Right lobe of liver (tissue), 6 donors: ENCODE measurements at places on chromosomes 12 and 14. TPM values are rescaled to one million over a fixed set of nuclear protein-coding genes. Genes with fewer than 3 reads are reported as not detected.

DNA sequence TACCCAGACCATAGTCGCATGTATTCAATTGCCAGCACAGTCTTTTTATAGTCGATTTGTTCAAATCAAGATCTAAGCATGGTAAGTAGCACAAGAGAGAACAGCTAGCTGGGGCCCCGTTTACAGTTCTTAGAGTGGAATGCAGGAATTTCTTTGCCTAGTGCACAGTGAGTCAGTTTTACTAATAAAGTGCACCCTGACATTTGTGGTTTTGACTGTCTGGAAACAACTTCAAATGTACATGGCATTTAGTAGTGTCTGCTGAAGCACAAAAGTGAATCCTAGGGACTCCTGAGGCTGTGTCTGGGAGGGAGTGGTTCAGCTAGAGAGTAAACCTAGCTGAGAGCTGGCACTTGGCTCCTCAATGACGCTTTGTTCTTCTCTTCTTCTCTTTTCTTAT, 64.9 kb downstream of the TMX1 start:
- no peaks in the 10 kb centered on the region for H3K4me1 ChIP-seq
- H3K27ac ChIP-seq = no peak overlapping the region
- H3K4me3 ChIP-seq = no peak overlapping the region
- no peak for DNase-seq
- no peaks in the 10 kb centered on the region for H3K36me3 ChIP-seq

- H3K4me3 ChIP-seq = no peak overlapping the region
- H3K4me1 ChIP-seq = no peaks in the 10 kb centered on the region
- no peak overlapping the region for H3K27ac ChIP-seq
- no peaks in the 10 kb centered on the region for H3K36me3 ChIP-seq
- DNase-seq = no peak
Measured at GRCh38 chr14:68297876-68298468, 478.4 kb downstream of the RAD51B start.

- H3K36me3 ChIP-seq = no peaks in the 10 kb centered on the region
- DNase-seq = no peak
- H3K27ac ChIP-seq = no peak overlapping the region
- H3K4me1 ChIP-seq = no peaks in the 10 kb centered on the region
- no peaks in the 10 kb centered on the region for H3K27me3 ChIP-seq
- no peak overlapping the region for H3K4me3 ChIP-seq
Measured at GRCh38 chr14:90797919-90798318, 18.3 kb downstream of the TTC7B start.

DNA sequence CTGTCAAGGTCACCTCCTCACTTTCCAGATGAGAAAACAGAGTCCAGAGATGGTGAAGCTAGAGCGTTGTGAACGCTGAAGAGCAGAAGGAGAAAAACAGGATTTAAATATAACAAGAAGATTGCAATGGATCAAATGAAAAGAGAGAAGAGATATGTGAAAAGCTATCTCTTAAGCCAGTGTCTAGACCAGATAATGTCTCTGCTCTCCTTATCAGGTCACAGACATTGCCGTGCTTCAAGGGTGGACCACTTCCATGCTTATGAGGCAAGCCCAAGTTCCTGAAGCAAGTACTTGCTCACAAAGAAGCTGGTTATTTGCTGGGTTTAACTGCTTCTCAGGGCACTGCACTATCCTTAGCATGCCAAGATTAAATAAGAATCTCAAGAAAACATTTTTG, 31.6 kb upstream of the FRS2 start:
- no peak overlapping the region for H3K4me3 ChIP-seq
- no peak for DNase-seq
- no peaks in the 10 kb centered on the region for H3K27me3 ChIP-seq
- H3K36me3 ChIP-seq = no peaks in the 10 kb centered on the region
- H3K4me1 ChIP-seq = peaks cover 4% of the 10 kb centered on the region

DNA sequence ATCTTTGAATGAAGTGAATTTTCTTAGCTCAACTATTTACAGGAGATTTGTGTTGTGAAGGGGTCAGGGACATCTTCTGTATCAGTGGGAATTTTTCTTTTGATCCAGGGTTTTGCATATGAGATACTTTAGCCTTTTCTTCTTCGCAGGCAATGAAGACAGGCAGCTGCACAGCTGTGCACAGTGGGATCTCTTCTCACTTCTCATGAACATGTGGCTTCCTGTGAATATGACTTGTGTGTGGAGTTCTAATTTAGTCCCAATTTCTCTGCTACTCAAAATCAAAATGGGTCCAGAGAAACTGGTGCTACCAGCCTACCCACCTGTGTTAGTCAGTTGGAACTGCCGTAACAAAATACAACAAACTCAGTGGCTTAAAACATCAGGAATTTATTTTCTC, 37.8 kb downstream of the ARF6 start:
- H3K4me3 ChIP-seq = no peak overlapping the region
- no peaks in the 10 kb centered on the region for H3K4me1 ChIP-seq
- H3K27me3 ChIP-seq = no peaks in the 10 kb centered on the region
- no peak overlapping the region for H3K27ac ChIP-seq
- no peak for DNase-seq

DNA sequence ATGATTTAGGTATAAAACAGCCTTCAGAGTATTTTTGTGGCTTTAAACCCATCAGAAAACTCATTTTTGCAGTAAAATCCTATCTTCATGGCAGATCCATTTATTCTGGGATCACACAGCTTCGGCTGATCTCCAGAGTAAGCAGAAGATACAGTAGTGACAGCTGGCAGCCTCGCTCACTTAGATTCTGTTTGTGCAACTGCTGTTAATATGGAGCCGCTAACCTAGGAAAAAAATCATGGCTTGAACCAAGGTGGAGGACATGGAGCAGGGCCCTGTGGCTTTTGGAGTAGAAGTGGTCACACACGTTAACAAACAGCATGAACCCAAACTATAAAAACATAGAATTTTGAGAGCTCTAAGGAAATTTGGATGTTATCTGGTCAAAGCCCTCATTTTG, 137.2 kb upstream of the ARHGAP5 start:
- no peak overlapping the region for H3K27ac ChIP-seq
- DNase-seq = no peak
- no peaks in the 10 kb centered on the region for H3K27me3 ChIP-seq
- H3K36me3 ChIP-seq = no peaks in the 10 kb centered on the region
- H3K4me1 ChIP-seq = no peaks in the 10 kb centered on the region
- H3K4me3 ChIP-seq = no peak overlapping the region

DNA sequence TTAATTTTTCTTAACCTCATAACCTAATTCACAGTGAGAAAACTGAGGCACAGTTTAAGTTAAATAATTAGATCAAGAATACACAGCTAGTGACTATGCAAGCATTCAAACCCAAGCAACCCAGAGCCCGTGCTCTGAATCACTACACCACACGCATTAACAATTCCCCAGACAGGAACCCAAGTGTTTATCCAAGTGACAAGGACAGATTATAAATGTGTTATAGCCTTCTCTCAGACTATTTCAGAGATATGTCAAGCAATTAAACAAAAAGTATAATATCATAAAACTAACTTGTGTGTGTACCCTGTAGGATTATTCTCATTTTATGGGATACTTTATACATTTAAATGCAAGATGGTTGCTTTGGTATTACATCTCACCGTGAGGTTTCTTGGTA, 43.8 kb downstream of the MED13L start:
- no peak overlapping the region for H3K4me3 ChIP-seq
- DNase-seq = no peak
- H3K27ac ChIP-seq = no peak overlapping the region
- H3K36me3 ChIP-seq = no peaks in the 10 kb centered on the region
- no peaks in the 10 kb centered on the region for H3K4me1 ChIP-seq

DNA sequence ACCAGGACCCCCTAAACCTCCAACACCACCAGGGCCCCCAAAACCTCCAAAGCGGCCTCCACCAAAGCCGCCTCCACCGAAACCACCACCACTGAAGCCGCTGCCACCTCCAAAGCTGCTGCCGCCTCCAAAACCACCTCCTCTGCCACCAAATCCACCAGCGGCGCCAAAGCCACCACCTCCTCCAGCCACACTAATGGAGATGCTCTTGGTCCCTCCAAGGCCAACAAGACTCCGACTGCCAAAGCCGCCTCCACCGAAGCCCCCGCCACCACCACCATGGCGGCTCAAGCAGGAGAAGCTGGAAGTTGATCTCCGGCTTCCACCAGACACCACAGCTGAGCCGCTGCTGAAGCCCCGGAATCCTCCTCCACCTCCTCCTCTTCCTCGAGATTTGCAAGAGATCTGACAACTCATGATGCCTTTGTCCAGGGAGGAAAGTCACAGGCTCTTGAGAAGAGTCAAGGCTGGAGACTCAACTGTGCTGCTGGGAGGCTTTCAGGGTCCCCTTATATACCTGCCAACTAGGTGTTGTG, at the start of gene KRT2:
KRT2 (minus strand) TSS at position 486 of the 536 bp plus-strand sequence; CDS start at position 417, 69 bp downstream.
- no peaks in the 10 kb centered on the region for H3K27me3 ChIP-seq
- H3K27ac ChIP-seq = no peak within 1 kb of the TSS
- no peaks in the 10 kb centered on the region for H3K36me3 ChIP-seq
- no peak within 1 kb of the TSS for H3K4me3 ChIP-seq
- no peaks in the 10 kb centered on the region for H3K4me1 ChIP-seq
- no peak for DNase-seq

DNA sequence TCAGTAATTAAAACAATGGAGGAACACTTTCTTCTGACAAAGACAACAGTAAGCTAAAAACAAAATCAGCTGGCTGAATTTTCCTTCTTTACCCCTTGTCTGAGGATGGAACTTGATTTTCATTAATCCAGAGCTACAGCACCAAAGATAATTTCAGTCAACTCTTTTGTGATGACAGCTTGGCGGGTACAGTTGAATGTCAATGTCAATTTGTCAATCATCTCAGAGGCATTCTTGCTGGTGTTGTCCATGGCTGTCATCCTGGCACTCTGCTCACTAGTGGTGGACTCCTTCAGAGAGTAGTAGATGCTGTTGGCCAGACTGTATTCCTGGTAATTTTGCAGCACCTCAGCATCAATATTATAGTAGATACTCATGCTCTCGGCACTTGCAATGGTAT, 34.4 kb upstream of the BMP4 start:
- no peak overlapping the region for H3K27ac ChIP-seq
- H3K36me3 ChIP-seq = no peaks in the 10 kb centered on the region
- H3K4me1 ChIP-seq = no peaks in the 10 kb centered on the region
- no peaks in the 10 kb centered on the region for H3K27me3 ChIP-seq

DNA sequence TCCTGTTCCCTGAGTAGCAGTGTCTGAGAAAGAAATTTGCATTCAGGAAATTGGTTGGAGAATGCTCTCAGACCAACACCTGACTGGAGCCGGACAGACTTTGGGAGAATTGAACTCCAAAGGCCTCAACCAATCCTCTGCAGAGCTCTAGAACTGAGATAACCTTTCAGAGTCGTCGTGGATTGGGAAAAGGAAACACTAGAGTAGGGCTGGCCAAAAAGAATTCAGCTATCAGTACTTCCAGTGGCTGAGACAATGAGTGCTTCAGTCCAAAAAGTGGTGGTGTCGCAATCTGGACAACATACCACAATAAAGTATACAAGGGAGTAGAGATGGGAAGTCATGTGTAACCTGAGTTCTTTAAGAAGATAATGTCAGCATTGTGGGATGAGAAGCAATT, 377.1 kb downstream of the SLC16A7 start:
- H3K27me3 ChIP-seq = no peaks in the 10 kb centered on the region
- DNase-seq = no peak
- H3K36me3 ChIP-seq = no peaks in the 10 kb centered on the region
- H3K4me3 ChIP-seq = no peak overlapping the region
- H3K4me1 ChIP-seq = no peaks in the 10 kb centered on the region

GRCh38 chr12:54292083-54292930, 8.5 kb downstream of the NFE2 start:
- no peak overlapping the region for H3K4me3 ChIP-seq
- H3K27ac ChIP-seq = no peak overlapping the region
- no peaks in the 10 kb centered on the region for H3K27me3 ChIP-seq
- peaks cover 8% of the 10 kb centered on the region for H3K36me3 ChIP-seq
- H3K4me1 ChIP-seq = no peaks in the 10 kb centered on the region

GRCh38 chr14:105430042-105430441, 10.4 kb downstream of the MTA1 start:
- H3K36me3 ChIP-seq = no peaks in the 10 kb centered on the region
- H3K4me1 ChIP-seq = peaks cover 33% of the 10 kb centered on the region
- H3K4me3 ChIP-seq = no peak overlapping the region
- no peaks in the 10 kb centered on the region for H3K27me3 ChIP-seq
- H3K27ac ChIP-seq = no peak overlapping the region

DNA sequence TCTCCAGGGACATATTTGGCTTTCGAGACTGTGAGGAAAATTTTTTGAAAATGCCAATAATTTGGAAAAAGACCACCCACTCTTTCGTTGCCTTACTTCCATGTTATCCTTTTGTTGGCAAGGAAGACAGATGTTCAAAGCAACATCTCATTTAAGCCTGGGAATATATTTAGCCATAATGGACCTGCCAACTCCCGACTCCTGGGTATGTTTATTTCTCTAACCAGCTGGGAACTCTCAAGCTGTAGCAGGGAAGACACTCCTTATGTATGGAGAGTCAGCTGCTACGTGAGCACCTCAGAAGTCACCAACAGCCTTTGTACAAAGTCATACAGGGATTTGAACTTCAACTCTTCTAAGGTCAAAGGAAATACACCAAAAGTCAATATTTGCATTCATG, 96.5 kb upstream of the DAAM1 start:
- H3K27ac ChIP-seq = no peak overlapping the region
- no peaks in the 10 kb centered on the region for H3K4me1 ChIP-seq
- no peaks in the 10 kb centered on the region for H3K27me3 ChIP-seq
- H3K36me3 ChIP-seq = no peaks in the 10 kb centered on the region

DNA sequence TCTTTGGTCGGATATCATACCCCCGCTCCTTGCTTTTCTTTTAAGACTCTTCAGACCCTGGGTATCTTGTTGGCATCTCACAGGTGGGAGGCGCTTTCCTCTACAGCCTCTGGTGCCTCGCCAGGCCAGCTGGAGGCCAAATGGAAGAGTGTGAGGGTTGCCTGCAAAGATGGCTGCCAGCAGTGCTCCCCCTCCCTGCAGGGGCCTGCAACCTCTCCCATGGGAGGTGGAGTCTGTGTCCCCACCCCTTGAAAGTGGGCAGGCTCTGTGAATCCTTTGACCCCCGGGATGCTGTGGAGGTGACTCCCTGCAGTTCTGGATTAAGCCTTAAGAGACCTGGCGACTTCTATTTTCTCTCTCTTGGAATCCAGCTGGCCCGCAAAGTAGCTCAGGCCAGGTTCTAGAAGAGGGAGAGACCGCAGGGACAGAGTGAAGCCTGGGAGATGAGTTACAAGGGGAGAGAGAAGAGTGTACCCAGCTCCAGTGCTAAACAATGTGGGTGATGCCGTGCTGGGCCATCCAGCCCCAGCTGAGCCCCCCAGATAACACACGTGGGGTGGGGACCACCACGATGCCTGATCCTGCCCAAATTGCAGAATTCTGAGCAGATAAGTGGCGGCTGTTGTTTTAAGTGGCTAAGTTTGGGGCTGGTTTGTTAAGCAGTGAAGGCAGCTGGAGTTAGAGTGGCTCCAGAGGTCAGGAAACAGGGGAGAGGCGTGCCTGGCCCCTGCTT, 37.9 kb upstream of the NCOR2 start:
- H3K36me3 ChIP-seq = no peaks in the 10 kb centered on the region
- H3K4me1 ChIP-seq = no peaks in the 10 kb centered on the region
- H3K4me3 ChIP-seq = no peak overlapping the region
- no peak for DNase-seq
- H3K27me3 ChIP-seq = no peaks in the 10 kb centered on the region

- no peaks in the 10 kb centered on the region for H3K27me3 ChIP-seq
- no peak for DNase-seq
- H3K4me1 ChIP-seq = no peaks in the 10 kb centered on the region
- H3K4me3 ChIP-seq = no peak overlapping the region
- H3K27ac ChIP-seq = no peak overlapping the region
Measured at GRCh38 chr14:54631016-54631415, 64.1 kb downstream of the SAMD4A start.

GRCh38 chr12:10283027-10283426, 24.6 kb upstream of the KLRD1 start:
- H3K4me1 ChIP-seq = no peaks in the 10 kb centered on the region
- H3K4me3 ChIP-seq = no peak overlapping the region
- no peaks in the 10 kb centered on the region for H3K36me3 ChIP-seq
- DNase-seq = no peak
- no peak overlapping the region for H3K27ac ChIP-seq
- no peaks in the 10 kb centered on the region for H3K27me3 ChIP-seq

Gene DUSP16
- total RNA-seq = 49.0 TPM

Gene BTBD6
- total RNA-seq = 19.2 TPM

Gene KRT86
- not detected for total RNA-seq

Gene KCNMB4
- total RNA-seq = 0.79 TPM
